ENCODE measurements at places on chromosomes 11 and 22. TPM values are rescaled to one million over a fixed set of nuclear protein-coding genes. Genes with fewer than 3 reads are reported as not detected.
A peak's percentile ranks its signal among the peaks of the same experiment; 100 is the strongest.

DNA sequence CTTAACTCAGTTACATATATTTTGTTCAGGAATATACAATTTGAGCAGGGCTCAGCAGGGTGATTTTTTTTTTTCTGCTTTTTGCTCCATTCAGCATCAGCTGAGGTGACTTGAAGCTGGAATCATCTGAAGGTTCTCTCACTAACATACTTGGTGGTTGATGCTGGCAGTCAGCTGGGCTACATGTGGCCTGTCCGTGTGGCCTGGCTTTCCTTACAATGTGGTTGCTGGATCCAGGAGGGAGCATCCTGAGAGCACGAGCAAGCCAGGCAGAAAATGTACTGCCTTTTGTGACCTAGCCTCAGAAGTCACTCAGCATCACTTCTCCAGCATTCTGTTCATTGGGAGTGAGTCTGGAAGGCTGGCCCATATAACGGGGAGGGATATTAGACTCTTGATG is 151.6 kb upstream of the E2F8 start:
- DNase-seq = no peak

DNA sequence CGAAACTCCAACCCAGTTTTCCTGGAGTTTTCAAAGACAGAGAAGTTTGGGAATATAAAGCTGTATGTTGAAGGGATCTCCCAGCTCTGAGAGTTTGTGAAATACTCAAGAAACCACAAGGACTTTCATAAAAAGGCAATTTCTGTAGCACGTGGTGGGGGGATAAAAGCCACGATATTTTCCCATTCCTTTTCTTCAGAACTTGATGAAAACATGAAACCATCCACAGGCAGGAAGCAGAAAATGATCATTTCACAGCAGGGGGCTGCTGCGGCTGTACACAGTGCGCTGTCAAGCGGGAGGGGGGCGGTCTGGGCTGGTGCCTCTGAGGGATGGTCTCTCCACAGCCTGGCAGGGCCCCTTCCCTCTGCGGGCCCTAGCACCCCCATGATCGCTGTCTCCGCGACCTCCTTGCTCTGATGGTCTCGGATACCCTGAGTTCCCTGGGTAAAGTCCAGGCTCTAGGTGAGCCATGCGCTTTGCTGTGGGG is 423.2 kb downstream of the MN1 start:
- no peak for DNase-seq

DNA sequence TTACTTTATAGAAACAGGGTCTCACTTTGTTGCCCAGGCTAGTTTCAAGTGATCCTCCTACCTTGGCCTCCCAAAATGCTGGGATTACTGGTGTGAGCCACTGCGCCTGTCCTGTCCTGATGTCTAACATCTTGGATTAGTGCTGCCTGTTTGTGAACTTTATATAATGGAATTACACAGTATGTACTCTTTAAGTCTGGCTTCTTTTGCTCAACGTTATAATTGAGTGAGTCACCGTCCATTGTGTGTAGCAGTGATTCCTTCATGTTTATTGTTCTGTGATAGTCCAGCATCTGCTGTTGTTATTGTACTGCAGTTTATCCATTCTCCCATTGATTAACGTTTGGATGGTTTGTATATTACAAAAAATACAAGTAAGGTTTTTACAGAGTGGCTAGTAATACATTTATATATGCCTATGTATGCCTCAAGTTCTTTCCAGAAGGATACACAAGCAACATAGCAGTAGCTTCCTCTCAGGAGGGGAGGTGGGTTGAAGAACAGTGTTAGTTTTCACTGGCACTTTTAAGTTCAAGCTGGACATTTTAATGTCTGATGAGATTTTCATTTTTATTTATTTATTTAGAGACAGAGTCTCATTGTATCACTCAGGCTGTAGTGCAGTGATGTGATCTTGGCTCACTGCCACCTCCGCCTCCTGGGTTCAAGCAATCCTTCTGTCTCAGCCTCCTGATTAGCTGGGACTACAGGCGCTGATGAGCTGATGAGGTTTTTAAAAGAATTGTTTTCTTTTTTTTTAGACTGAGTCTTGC is 25.2 kb upstream of the MICALL1 start:
- DNase-seq = no peak

- DNase-seq = no peak
Measured at GRCh38 chr11:91136631-91137030, 913.8 kb upstream of the CHORDC1 start.

DNA sequence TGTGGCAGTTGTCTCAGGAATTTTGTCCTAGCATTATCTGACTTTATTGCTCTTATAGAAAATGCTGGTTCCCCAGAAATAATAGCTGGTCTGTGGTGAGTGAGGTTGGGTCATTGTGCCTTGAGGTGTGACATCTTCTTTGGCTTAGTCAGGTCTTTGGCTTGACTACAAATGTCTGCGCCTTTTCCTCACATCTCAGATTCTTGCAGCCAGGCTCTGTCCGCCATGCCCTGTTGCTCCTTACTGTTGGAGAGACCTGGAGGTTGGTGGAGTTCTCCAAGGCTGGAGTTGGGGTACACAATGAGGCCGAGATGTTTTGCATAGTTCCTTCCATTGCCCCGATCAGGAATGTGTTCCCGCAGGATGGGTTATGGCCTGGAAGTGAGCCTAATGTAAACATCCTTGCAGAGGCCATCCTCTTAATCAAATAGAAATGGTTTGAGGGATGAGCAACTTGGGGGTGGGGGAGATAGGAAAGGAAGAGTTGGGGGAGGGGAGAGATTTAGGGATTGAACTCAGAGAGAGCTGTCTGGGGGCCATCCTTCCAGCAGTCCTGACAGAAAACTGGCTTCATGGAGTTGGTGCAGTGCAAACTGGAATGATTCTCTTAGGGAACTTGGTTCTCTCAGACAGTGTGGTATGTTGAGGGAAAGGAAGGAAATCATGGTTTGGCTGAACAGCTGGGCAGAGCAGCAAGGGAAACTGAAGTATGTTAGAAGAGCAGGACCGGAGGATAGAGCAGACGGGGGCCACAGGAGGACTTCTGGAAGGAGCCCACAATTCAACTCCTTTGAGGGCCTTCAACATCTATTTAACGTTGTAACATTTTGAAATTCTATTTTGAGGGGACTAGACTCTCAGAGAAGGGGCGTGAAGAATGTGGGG is 49.9 kb downstream of the ZBTB16 start:
- peak; percentile 52 for DNase-seq

DNA sequence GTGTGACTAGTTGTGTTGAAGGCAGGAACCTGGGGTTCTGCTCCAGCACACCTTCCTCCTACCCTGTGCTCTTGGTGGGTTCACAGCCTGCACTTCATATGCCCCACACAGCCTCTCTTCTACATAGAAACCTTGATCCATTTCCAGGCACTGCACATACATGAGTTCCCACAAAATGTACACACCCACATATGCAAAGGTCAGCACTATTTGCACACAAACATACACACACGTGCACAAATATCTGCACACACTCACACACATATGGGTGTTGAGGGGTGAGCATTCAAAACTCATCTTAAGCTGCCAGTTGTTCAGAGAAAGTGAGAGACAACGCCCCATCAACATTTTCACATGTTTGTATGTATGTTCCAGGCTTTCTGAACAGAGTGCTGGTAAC is 201.0 kb downstream of the BARX2 start:
- DNase-seq = no peak

DNA sequence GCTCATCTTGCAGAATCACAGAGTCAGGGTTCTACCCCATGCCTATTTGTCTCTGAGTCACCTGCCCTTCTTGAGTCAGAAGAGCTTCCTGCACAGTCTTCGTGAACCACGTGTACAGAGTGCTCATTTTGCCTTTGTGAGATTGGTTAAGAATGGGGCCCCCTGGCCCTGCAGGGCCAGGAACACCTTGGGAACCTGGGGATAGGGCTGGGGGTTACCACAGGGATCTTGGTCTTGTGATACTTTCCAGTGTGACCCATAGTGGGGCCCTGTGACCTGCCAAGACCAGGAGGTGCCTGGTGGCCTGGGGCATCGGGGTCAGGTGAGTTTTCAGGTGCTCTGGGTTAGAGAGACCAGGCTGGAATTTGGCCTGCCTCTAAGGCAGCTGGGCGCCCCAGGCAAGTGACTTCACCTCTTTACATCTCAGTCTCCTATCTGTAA is 9.4 kb downstream of the TMPRSS13 start:
- DNase-seq = peak; percentile 40

- DNase-seq = peak; percentile 67
Measured at GRCh38 chr22:49965091-49966040, 4.8 kb downstream of the PIM3 start.

- no peak for DNase-seq
Measured at GRCh38 chr11:35347173-35347878, 72.0 kb downstream of the SLC1A2 start.

DNA sequence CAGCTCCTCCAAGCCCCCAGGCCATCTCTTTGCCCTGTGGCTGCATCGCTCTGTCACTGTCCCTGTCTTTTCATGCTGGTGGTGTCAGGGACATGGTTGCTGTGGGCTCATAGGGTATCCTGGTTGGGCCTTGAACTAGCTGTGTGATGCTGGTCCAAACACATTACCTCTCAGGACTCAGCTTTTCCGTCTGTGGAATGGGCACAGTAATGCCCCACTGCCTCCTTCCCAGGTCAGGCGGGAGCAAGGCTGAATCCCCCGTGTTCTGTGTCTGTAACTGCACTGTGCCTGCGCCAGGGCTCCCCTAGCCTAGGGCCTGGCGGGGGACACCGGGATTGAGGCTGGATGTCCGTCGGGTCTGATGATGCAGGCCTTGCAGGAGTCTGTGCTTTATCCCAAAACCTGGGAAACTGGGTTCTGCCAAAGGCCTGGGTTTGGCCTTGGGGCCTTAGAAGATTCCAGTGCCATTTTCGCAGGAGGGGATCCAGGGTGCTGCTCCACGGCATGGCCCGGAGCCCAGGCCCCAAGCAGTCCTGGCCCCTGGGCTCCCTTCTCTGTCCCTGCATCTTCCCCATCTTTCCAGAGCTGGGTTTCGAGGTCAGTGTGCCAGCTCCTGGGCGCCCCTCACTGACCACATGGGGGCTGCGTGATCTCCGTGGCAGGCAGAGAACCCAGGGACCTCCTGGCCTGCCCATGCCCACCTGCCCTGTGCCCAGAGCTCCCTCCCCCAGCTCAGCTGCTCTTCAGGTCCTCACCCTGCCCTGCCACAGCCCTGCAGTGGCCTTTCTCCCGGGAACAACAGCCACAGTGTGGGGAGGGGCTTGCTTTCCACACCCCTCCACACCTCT is 32.7 kb upstream of the CELSR1 start:
- peak; percentile 39 for DNase-seq

DNA sequence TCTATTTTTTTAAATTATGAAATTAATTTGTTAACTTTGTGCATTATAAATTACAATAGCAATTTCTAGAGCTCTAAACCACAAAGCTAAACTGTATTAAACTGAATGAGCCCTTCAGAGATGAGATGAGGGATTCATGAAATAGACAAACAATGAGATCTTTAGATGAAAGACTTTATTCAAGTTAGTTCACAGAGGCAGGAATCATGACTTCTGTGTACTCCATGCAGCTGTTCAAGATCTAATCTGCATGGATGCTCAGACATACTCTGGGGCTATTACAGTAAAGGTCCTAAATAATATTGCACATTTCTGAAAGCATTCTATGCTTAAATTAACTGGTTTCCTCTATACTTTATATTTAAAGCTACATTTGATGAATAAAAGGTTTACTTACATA is 122.7 kb downstream of the FCHSD2 start:
- no peak for DNase-seq

DNA sequence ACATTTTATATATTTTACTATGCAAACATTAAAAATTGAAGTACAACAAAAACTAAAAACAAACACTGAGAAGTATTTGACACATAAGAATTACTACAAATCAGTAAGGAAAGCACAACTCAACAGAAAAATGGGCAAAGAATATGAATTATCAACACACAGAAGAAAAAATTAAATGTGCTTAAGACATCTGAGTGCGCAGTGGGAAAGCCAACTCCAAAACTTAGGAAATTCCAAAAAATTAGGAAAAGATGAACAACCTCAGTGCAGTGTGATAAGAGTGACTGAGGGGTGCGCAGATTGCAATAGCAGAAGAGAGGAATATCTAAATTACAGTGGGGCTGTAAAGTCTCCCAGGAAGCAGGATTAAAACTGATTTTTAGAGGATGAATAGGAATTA is 1.9 kb upstream of the TMEM41B start:
- DNase-seq = no peak

DNA sequence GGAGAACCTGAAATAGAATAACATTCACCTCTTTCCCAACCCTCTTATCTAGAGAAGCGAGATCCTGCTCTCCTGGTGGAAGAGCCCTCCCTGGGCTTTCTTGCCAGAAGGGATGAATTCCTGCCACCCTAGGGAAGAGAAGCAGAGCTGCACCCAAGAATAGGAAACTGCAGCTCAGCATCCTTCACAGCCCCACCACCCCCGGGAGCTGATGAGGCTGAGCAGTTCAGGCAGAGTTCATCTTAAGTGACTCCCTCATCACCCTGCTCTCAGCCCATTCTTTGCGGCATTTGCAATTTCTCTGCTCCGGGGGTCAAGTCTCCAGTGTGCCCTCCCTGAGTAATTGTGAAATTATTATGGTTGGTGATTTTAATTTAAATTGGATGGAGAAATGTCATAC is 514.9 kb downstream of the BUD13 start:
- DNase-seq = no peak

GRCh38 chr11:66956689-66957290 is 1.4 kb downstream of the PC start:
- DNase-seq = peak; percentile 70

DNA sequence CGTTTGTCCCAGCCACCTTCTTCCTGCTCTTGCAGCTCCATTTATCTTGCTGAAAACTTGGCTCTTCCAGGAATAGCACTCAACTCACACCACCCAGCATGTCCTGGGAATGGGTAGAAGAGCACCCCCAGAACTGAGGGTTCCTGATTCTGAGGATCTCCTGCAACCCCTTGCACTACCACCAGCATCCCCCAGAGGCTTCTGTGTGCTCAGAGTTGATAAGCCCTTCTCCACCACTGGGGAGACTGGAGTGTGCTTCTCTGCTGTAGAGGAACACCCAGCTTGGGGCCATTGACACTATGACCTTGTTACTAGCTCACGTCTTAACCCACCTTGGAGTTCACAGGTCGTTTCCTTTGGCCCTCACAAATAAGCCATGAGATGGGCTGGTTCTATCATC is 121.0 kb downstream of the GRIK4 start:
- no peak for DNase-seq

- DNase-seq = no peak
Measured at GRCh38 chr22:22080270-22080669, 97.7 kb upstream of the TOP3B start.

- peak; percentile 61 for DNase-seq
Measured at GRCh38 chr22:39142088-39142680, 10.3 kb downstream of the CBX7 start.

GRCh38 chr11:77710358-77710757 is 72.8 kb upstream of the CLNS1A start:
- no peak for DNase-seq

GRCh38 chr11:73244589-73245240 is 26.6 kb downstream of the P2RY2 start:
- DNase-seq = peak; percentile 7

PIH1D2 gene
- total RNA-seq = 2.0 TPM

HIC2 gene
- total RNA-seq = 4.2 TPM

JHY gene
- total RNA-seq = 5.8 TPM

UBQLN3 gene
- total RNA-seq = not detected

ACTN3 gene
- total RNA-seq = not detected

EFCAB6 gene
- total RNA-seq = 5.7 TPM

RIMBP3C gene
- not detected for total RNA-seq

KCNQ1 gene
- 1.1 TPM for total RNA-seq

NTM gene
- total RNA-seq = 6.8 TPM

STK33 gene
- 21.0 TPM for total RNA-seq

ZNF70 gene
- 2.9 TPM for total RNA-seq

FDXACB1 gene
- total RNA-seq = 0.71 TPM

MIOX gene
- total RNA-seq = not detected

BRSK2 gene
- total RNA-seq = 2.8 TPM

OLFML1 gene
- 14.7 TPM for total RNA-seq

ANO3 gene
- 0.28 TPM for total RNA-seq
